CD4-positive, CD25-positive, alpha-beta regulatory T cell (primary cell): ENCODE measurements at places on chromosomes 2 and 18.

DNA sequence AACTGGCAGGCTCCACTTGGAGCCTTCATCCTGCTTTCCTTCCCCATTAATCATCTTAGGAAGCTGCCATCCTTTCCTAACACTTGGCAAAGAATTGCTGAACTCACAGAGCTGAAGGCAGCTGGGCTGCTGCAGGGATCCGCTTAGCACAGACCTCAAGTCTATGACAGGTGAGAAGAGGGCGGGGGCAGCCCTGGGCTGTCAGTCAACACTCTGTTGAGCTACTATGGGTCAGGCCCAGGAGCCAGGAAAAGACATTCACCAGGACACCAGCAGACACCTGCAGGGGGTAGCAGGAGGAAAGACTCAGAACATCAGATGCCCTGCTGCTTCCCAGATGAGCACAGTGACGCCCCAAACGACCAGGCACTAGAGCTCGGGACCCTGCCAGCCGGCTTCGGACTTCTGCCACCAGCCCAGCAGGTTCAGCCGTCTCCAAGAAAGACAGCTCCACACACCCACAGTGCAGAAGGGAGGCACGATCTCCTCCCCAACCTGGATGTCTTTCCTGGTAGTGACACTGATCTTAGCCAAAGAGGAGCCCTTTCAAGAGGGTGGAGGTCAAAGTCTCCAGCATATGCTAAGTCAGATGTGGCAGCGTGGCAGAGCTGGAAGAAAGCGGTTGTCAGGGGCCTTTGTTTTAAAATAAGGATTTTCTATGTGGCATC is 55.2 kb downstream of the SNORC start:
- DNase-seq, result no peak

DNA sequence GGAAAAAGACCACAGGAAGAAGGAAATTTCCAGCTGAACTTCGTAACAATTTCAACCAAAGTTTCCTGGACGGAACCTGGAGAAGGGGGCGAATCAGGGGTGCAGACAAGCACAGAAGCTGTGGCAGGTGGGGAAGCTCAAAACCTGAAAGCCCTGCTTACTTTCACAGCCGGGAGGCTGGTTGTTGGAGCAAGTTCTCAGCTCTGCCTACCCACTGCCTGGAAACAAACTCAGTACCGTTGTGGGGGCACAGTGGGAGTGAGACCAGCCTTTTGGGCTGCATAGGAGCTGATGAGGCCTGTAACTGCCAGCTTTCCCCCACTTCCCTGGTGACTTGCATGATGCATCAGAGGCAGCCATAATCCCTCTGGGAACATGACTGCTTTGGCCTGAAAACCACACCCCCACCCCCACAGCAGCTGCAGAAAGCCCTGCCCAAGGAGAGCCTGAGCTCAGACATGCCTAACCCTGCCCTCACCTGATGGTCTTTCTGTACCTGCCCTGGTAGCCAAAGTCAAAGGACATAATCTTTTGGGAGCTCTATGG is 207.0 kb upstream of the VWC2L start:
- DNase-seq, result no peak

DNA sequence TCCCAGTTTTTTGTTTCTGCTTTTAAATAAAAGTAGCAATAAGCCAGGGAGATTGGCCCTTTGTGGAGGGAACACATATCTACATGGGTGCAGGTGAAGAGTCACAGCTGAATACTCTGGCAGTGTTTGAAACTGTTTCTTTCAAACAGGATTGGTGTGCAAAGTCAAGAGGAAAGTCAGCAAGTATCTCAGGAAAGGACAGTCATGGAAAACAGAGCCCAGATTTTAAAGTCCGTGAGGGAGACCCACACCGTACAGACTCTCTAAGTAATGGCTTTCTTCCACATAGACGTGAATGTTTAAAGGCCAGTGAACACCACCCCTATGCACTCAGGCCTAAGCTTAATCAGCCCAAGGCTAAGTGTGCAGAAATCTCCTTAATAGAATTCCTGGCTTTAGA is 95.3 kb downstream of the GFPT1 start:
- DNase-seq, result no peak

DNA sequence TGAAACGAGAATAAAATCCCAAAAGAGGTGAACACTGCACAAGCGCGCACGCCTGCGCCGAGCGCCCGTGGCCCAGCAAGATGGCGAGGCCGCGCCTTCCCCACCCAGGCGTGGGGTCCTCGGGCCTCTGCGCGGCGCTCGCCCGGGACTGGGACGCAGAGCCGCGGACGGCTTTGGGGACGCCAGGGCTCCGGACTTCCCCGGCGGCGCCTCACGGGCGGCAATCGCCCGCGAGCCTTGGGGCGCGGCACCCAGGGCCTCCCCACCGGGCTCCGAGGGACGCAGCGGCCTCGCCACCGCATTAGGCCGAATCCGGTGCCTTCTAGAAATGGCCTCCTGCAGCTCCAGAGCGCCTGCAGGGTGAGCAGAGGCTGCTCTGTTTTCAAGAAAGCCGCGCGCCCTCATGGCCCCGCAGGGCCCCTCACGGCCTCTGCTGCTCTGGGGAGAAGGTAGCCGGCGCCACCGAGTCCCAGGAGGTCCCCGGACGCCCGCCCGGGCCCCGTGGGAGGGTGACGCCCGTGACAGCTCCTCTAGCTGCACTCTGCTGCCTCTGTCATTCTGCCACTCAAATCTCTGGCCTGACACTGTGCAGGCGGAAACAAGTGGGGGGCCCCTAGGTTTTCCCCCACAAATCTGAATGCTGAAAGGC is 35.9 kb upstream of the POMC start:
- no peak for DNase-seq

DNA sequence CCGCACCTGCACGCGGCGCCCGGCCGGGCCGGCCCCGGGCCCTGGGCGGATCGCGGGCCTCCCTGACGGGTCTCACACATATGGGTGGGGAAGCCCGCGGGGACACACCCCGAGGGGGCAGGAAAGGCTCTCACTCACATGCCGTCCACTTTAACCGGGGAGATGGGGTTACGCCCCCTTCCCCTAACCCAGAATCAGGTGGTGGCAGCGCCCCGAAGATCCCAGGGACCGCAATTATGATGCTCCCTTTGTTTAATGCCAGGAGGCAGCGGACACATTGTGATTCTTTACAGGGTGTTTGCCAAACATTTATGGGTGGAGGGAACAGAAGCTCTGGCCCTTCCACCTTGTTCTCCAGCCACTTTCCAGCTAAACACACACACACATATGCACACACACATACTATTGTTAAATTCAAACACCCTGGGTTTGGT is 424 bp upstream of the ANKRD44 start:
- no peak for DNase-seq

DNA sequence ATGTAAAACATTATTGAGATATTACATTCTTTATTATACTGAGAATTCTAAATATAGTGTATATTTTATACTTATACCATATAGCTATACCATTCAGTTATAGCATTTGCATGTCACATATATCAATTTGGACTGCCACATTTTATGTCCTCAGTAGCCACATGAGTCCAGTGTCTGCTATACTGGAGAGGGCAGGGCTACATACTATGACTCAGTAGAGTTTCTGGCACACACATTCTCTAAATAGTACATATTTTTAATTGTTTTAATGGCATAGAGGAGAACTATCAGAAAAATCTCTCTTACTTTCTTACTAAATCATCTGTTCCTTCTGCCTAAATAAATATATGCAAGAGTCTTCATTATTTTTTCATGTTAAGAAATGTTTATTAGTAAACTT is 55.4 kb upstream of the COL5A2 start:
- no peak for DNase-seq

GRCh38 chr2:16638946-16639345 is 26.7 kb downstream of the CYRIA start:
- DNase-seq, result no peak

DNA sequence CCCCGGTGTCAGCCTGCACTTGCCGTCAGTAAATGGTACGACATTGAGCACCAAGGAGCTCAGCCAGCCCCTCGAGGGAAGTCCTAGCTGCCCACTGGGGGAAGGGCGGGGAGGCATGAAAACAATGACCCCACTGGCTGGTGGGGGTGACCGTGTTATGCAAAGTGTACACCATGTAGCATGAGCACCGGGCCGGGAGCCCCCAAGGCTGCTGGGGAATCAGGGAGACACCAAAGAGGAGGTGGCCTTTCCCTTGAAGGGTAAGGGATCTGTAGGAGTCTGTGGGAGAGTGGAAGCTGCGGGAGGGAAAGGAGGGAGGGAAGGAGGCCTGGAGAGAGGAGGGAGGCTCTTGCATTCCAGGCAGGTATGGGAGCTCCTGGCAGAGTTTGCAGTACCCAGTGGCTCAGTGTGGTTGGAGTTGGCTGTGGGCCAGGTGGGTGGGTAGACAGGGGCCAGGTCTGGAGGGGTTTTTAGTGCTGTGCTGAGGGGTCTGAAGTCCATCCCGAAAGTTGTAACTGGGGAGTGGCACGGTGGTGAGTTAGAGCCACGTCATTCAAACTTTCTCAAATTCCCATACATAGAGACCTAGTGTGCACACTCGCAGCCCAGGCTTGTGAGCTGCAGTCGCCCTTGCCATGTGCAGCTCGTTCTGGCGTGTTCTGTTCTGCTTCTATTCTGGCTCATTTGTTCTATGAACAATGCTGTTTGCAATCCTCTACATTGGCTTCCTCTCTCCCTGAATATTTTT is 22.4 kb downstream of the RRM2 start:
- no peak for DNase-seq

DNA sequence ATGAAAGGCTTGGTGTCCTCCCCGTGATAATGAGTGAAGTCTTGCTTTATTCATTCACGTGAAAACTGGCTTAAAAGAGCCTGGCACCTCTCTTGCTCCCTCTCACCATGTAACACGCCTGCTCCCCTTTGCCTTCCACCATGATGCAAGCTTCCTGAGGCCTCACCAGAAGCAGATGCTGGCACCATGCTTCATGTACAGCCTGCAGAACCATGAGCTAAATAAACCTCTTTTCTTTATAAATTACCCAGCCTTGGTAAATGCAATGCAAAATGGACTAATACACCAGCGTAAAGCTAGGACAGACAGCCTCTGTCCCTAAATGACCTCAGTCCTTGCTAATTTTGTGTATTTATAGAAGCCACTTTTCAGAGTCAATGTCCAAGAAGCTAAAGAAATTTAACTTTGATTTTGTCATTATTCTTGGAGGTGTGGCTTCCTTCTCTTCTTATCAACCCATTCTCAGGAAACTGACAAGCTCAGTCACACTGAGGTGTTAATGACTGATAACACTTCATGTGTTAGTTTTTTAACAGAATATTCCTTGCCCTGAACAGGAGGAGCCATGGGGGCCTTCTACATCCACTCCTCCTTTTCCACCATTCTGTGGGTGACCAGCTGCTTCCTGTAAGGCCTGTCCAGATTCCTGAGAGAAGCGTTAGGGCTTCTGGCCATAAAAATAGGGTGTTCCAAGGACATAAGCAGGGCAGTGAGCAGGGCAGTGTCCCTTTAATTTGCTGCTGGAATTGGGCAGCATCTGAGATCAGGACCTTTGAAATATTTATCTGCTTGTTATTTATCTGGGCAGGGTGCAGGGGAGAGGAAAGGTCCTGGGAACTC is 38.0 kb upstream of the EPAS1 start:
- no peak for DNase-seq

GRCh38 chr2:172724724-172725123 is 10.9 kb upstream of the RAPGEF4 start:
- no peak for DNase-seq

DNA sequence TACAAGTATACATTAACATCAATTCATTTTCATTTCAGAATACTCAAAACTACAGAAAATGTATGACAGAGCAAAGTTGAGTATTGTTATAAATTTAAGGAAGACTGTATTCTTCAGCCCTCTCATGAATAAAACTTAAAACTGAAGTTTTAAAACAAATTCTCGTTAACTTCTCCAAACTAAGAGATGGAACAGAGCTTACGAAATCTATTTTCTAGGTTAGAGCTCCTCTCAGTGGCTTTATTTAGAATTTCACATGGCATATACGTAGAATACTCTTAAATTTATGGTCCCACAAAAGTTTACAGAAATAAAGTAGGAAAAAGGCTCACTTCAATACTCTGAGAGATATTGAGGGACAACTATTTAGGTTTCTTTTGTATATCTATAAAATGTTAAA is 612.1 kb downstream of the KCNJ3 start:
- DNase-seq, result no peak

GRCh38 chr2:60219536-60219935 is 333.9 kb downstream of the BCL11A start:
- no peak for DNase-seq

GRCh38 chr2:156947261-156947660 is 310.2 kb upstream of the GALNT5 start:
- no peak for DNase-seq

DNA sequence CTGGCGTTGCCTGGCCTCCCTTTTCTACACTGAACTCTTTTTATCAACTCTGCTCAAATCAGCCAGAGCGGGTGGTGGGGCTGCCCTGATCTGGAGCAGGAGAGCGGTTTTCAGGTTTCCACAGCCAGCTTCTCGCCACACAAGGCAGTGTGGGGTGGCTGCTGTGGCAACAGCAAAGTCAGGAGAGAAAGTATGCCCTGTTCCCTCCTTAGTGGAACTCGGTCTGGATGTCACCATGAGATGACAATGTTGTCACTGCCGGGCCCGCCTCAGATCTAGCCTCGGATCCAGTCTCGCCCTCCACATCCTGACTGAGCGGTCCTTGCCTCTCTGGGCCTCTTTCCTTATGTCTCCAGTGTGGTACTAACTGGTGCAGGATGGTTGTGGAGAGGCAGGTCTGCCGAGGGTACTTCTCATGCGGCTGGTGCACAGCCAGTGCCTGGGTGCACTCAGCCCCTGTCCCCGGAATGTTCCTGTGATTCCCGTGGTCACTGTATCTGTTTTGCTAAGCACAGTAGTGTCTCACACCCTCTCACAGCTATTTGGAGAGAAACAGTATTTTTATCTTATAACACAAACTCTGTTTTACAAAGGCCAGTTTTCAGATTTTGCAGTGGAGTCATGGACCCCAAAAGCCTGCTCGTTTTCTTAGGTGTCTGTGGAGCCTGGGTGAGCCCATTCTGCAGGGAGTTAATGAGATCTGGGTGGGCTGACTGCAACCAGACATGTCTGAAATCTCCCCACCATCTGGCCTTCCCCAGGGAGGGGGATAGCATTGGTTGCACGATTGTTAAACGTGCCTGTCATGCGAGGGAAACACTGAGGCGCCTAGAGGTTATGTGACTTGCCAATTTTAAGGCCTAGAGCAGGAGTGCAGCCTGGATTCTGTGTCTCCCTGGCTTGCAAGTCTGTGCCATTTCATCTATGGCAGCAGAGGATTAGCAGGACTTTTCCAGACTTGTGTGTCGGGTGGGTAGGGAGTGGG is 261.1 kb upstream of the AGAP1 start:
- no peak for DNase-seq
